Left cardiac atrium (tissue), 4 donors: ENCODE measurements at places on chromosomes 7 and 10. TPM values are rescaled to one million over a fixed set of nuclear protein-coding genes. Genes with fewer than 3 reads are reported as not detected.

The PDCD11 gene
- total RNA-seq = 11.9 TPM

The PRRT4 gene
- 1.8 TPM for total RNA-seq

- no peak for DNase-seq
Measured at GRCh38 chr10:46028584-46029460, 1.6 kb downstream of the NCOA4 start.

GRCh38 chr10:14557567-14557966 is 217.1 kb downstream of the FAM107B start:
- no peak for DNase-seq

- DNase-seq = peak; percentile 10
Measured at GRCh38 chr10:79038841-79039201, 29.9 kb upstream of the ZMIZ1 start.
